MV-4-11 (cell line): ENCODE measurements at places on chromosomes 12 and 14.

DNA sequence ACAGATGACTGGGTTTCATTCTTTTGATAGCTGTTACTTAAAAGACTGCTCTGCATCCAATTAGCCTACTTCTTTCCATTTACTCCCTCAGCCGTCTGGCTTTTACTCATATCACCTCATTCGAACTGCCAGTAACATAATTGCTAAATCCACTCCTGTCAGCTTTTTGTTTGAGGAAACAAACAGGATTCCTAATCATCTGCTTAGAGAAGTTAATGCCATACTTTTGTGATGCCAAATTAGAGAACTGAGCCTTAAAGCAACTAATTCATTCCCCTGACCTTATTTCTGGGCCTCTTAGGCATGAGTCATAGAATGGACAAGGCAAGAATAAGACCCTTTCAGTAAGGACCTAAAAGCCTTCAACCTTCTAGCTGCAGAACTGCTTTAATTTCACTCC lies 2.9 kb downstream of the OXA1L start:
- DNase-seq = no peak

- DNase-seq = no peak
These were observed 106.1 kb upstream of the FSCB start for GRCh38 chr14:44613061-44613712.

- DNase-seq = no peak
These were observed 11.6 kb downstream of the DAD1 start for GRCh38 chr14:22577334-22577908.

GRCh38 chr14:57671021-57671420 lies 177.4 kb upstream of the CCDC198 start:
- DNase-seq = no peak

GRCh38 chr14:28813810-28814209 lies 47.2 kb downstream of the FOXG1 start:
- no peak for DNase-seq

DNA sequence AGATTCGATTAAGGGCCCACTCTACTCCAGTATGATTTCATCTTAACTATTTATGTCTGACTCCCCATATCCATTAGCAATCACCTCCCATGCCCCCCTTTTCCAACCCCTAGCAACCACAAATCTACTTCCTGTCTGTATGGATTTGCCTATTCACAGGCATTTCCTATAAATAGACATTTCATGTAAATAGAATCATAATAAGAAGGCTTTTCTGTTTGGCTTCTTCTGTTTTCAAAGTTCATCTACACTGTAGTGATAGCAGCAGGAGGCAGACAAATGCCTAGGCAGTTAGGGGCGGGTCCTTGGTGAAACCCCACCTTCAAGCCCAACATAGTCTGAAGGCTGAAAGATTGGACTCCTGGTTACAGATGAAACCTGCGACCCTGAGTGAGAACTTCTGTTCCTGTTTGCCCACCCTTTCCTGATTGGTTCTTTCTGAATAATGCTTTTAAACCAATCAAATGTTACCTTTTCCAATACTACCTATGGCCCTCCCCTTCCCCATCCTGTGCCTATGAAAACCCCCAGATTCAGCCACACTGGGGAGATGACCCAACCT lies 62.1 kb upstream of the HECTD1 start:
- DNase-seq = no peak

DNA sequence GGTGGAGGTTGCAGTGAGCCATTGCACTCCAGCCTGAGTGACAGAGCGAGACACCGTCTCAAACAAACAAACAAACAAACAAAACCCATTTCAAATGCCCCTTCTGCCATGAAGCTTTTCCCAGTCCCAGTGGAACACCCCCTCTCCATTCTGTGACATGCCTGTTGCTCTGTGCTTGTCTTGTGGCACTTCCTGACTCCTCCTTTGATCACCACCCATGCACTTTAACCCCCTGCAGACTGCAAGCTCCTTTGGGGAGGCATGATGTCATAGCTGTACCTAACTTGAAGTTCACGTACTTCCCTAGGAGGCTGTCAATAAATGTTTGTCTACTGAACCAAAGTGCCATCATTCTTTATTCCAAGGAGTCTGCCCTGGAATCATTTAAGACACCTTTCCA lies 64.7 kb downstream of the TMCC3 start:
- DNase-seq = no peak

DNA sequence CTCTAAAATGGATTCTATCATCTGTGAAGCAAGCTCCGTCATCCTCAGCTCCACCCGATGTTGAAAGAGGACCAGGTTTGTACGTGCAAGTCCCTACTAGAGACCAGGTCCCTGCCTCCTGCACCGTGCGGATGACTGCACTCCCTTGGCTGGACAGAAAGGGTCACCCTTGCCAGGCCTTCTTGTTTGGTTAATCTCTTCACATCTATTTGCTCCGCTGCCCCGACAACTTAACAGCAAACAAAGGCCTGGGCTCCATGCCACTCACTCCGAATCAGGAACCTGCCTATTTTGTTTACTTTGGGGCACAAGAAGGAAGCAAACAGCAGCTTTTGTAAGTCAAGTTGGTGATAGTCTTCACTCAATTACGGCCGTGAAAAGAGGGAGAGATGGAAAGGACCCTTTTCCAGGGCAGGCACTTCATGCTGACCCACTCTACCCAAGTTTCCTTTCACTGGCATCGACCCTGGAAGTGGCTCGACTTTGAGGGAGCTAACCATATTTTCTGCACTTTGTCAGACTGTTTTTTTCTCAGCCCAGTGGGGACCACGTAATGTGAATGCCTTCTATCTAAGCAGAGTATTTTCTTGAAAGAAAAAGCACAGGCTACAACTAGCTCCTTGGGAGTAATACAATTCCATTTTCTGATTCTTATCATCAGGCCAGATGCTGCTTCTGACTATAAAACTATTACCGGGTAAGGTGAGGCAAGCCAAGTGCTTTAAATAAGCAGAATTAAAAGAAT lies 202.6 kb downstream of the FOXN3 start:
- DNase-seq = no peak

GRCh38 chr14:101060171-101060601 lies 156.7 kb upstream of the RTL1 start:
- DNase-seq = no peak

- DNase-seq = no peak
These were observed 7.1 kb downstream of the DENND5B start for GRCh38 chr12:31583878-31584277.

DNA sequence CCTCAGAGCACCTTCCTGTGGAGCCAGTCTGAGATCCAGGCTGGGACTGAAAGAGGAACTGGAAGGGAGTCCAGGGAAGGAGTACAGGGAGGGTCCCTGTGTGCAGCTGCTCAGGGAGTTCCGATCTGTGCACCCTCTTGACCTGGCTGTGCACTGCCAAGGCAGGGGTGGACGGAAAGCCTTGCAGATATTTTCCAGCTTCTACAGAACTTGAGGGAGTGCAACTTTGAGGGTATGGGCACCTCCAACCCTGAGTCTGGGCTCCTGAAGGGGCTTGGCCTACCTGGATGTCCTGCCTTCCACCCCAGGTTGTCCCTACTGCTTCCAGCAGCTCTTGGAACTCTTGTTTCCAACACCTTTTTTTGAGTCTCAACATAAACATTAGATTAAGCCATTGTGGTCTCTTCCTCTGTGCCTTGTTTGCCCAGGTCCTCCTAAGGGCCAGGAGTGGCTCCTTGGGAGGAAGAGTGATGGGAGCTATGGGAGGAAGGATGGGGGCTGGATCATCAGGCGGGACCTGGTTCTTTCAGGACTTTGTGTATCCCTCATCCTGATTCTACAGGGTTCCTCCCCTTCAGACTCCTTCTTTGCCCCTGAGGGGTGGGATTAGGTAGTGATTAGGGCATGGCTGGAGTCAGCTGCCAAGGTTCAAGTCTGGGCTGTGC lies 3.5 kb downstream of the KRT7 start:
- DNase-seq = no peak

DNA sequence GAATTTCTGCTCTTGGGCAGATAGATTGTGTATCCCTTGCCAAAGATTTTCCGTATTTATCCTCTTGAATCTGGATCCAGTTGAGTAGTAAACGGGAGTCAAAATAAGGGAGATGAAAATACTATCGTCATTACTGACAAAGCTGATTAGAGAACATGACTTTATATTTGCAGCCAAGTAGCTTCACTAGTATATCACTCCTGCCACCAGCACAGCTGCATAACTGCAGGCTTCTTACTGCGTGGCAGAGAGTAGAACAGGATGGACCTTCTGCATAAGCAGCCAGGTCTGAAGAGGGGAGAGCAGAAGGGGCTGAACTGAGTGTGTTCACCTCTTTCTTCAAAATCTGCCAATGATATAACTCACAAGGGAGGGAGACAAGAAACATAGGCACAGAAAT lies 283.7 kb downstream of the FBXL14 start:
- DNase-seq = no peak

GRCh38 chr14:91685600-91685999 lies 46.3 kb downstream of the CATSPERB start:
- no peak for DNase-seq

GRCh38 chr14:37968664-37969240 lies 239.0 kb upstream of the SSTR1 start:
- no peak for DNase-seq

DNA sequence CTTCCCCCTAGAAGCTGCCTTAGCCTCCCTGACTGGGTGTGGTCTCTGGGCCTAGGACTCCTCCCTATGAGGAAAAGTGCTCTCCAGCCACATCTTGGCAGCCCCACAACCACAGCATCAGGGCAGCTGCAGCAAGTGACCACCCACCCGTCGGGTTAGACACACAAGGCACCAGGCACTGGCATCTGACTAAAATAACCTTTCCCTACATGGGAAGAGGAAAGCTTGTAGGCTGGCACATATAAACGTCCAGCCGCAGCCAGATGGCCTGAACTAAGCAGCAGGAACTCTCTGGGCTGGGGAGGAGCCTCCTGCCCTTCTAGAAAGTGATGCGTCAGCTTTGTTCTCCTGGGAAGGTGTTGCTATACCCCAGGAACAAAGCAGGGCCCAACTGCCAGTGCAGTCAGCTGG lies 328.7 kb downstream of the DPF3 start:
- DNase-seq = no peak

- DNase-seq = no peak
These were observed 16.6 kb upstream of the TSPAN11 start for GRCh38 chr12:30910038-30910350.

DNA sequence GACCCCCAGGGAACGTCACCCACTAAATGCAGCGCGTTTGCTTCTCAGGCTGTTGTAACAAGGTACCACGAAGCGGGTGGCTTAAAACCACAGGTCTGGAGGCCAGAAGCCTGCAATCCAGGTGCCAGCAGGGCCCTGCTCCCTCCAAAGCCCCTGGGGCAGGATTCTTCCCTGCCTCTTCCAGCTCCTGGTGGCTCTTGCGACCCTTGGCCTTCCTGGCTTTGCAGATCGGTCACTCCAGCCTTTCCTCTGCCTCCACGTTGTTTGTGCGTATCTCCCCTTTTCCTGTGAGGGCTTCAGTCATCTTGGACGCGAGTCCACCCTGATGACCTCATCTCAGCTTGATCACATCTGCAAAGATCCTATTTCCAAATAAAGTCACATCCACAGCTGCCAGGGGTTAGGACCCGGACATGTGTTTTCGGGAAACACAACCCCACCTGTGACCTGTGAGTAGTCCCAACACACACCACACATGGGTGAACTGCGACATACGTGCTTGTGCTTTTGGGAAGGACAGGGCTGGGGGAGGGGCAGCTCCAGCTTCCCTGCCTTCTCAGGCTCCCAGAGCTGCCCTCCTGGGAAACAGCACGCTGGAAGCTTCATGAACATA lies 114.5 kb upstream of the NCOR2 start:
- peak; percentile 17 for DNase-seq

- DNase-seq = no peak
These were observed 58.0 kb upstream of the LRFN5 start for GRCh38 chr14:41548666-41549065.

DNA sequence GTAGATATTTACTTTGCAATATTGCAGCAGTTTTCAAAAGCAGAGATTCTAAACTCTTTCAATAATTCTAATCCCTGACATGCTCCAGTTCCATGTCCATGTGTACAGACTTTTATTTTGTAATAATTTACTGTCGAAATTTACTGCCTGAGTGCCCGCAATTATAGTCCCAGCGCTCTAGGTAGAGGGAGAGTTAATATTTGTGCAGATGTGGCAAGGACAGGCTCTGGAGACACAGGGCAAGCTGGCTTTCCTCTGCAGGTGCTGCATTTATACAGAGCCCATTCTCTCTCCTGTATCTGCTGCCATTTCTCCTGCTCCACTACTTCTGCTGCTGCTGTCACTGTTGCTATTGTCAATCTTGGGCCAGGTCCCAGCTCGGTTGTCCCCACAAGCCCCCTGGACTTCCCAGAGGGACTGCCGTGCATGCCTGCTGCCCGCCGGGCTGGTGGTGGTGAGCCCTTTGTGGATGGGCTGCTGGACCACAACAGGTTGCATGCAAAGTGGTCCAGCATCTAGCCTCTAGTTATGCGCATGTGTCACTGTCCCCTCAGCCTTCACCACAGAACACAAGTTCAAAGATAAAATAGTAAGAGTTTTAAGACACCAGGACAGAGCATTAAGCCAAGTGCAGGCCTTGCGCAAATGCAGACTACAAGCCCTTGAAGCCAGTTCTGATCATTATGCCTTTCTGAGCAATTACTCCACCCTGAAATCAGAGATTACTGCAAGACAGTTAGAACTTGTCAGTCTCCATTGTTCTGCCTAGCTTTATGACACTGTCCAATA lies 40.8 kb upstream of the CSRP2 start:
- no peak for DNase-seq

- no peak for DNase-seq
These were observed 52.8 kb upstream of the ELK3 start for GRCh38 chr12:96141216-96141912.

GRCh38 chr12:124487066-124487833 lies 80.2 kb downstream of the NCOR2 start:
- DNase-seq = no peak

DNA sequence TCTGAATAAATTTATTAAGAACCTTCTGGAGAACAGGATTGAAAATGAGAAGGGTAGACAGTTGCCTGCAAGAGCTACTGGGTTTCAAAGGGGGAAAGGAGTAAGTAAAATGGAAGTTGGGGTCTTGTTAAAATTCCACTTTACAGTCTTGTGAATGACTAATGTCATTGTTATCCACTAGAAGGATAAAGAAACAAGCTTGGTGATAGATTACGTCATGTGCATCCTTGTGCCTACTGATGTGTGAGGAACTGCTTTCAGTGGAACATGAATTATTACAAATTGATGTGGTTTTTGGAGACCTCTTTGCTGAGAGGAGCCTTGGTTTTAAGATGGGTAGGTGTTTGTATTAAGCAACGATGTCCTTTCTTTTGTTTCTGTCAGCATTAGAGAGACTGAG lies 272.5 kb upstream of the PRICKLE1 start:
- DNase-seq = peak; percentile 33

- DNase-seq = no peak
These were observed 214.6 kb downstream of the ERC1 start for GRCh38 chr12:1205512-1206060.

DNA sequence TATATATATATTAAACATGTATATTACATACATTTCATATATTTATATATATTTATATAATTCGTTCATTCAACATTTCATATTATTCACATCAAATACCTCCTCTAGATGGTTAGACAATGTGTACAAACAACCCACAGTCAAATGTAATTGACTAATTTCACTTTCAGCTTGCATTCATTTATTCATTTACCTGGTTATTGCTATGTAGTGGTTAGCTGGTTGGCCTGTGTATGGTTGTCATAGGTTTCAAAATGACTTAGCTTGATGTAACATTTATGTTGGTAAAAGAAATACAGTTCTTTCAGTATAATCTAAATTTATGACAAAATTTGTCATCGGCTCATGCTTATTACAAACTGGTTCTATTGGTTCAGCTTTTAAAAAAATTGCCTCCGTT lies 389 bp downstream of the OR4K13 start:
- DNase-seq = no peak
